ENCODE measurements at places on chromosomes 6 and 20.

GRCh38 chr20:24098886-24099285, 110.3 kb upstream of the GGTLC1 start:
- DNase-seq: no peak

GRCh38 chr6:140766999-140767398, 1365.7 kb upstream of the GJE1 start:
- DNase-seq: no peak

- no peak for DNase-seq
These were observed 1.1 kb downstream of the ESR1 start for GRCh38 chr6:151808371-151809241.

DNA sequence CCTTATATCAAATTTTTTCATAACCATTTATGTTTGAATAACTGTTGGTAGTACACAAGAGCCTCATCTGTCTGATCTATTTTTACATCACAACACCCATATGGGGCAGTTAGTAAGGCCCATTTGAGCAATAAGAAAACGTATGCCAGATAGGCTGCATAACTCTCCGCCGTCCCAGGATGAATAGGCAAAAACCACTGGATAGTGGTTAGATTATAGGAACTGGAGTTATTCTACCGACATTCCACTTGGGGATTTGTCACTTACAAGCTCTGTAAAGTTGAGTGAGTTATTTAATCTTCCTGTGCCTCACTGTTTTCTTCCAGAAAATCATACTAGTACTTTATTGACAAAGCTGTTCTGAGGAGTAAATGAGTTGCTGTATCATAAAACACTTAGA, 881.9 kb downstream of the QKI start:
- no peak for DNase-seq

GRCh38 chr6:36593569-36594028, 563 bp upstream of the SRSF3 start:
- peak; percentile 21 for DNase-seq

- DNase-seq: no peak
These were observed 61.4 kb downstream of the AFDN start for GRCh38 chr6:167888098-167888497.

DNA sequence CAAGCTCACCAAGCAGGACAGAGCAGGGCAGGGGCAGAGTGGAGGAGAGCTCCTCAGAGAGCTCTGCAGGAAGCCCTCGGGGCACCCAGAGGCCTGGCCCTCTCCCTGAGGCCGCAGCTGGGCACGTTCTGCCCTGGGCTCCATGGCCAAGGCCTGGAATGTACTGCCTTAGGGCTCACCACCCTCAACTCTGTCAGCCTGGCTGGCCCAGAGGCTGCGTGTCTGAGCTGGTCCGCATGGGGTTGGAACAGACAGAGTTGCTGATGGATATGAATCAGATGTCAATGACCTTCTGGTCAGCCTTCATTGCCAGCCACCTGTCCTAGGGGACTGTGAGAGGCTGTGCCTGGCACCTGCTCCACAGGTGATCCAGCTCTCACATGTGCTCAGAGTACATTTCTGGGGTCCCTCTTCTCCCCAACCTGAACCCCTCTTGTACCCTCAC, 33.2 kb upstream of the PCMTD2 start:
- no peak for DNase-seq

DNA sequence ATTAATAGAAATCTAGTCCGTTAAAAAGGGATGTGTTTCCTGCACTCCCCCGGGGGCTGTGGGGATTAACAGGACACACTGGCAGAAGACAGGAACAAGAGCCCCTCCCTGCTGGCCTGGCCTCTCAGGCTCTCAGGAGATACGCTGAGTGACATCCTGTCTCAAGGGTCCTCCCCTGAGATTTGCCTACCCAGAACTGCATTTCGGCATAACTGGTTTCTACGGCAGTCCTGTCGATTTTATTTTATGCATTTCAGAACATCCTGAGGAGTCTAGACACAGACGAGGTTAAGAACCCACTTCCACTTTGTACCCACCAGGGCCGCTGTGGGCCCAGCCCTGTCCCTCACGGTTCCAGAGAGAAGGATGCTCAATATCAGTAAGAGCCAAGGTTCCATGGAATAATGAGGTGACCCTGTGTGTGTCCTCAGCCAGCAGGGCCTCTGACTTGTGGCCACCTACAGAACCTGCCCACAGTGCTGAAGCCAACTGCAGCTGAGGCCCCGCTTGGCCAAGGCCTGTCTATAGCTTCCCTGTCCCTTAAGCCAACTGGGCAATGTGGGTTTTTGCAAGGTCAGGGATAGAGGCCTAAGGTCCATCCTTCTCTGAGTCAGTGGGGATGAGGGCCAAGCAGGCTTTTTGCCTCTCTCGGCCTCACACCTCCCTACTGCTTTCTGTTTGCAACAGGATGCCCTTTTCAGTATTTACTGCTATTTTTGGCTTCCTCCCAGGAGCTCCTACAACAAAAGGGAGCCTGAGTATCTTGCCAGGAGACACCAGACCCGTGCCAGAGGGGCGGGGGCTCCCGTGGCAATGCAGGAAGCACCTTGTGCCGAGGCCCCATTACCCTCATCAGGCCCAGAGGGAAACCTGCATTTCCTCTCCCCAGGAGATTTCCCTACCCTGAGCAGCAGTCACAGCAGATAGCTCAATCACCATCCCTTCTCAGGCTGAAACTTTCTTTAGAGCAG, 14.7 kb downstream of the UQCC2 start:
- no peak for DNase-seq

- DNase-seq: no peak
These were observed 4.0 kb downstream of the HUS1B start for GRCh38 chr6:652865-653264.
